ENCODE measurements at places on chromosomes 1 and 21.

GRCh38 chr1:102296116-102296515, 299.4 kb upstream of the OLFM3 start:
- no peak for DNase-seq

- DNase-seq, result no peak
Measured at GRCh38 chr1:228155596-228156514, 6.1 kb downstream of the GJC2 start.

DNA sequence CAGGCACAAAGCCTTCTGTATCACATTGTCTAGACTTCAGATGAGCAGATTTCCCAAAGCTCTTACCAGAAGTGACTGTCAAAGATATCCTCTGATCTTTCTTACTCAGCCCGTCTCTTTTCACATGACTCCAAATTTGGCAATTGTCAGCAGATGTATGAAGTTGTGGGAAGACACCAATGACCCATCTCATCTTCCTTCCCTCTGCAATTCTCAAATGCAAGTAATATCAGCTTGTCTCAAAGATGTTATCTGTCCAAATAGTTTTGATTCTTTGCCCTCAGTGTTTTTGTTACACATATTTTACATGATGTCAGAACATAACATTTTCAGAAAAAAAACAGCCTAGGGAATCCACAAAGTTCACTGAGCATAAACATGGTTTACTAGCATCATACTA, 45.1 kb upstream of the RGS2 start:
- DNase-seq, result no peak

GRCh38 chr1:231421546-231421970, 529 bp downstream of the EGLN1 start:
- DNase-seq, result peak; percentile 48

GRCh38 chr1:222090103-222090502, 348.2 kb upstream of the DUSP10 start:
- no peak for DNase-seq

GRCh38 chr1:3380469-3380868, 74.0 kb upstream of the ARHGEF16 start:
- no peak for DNase-seq

DNA sequence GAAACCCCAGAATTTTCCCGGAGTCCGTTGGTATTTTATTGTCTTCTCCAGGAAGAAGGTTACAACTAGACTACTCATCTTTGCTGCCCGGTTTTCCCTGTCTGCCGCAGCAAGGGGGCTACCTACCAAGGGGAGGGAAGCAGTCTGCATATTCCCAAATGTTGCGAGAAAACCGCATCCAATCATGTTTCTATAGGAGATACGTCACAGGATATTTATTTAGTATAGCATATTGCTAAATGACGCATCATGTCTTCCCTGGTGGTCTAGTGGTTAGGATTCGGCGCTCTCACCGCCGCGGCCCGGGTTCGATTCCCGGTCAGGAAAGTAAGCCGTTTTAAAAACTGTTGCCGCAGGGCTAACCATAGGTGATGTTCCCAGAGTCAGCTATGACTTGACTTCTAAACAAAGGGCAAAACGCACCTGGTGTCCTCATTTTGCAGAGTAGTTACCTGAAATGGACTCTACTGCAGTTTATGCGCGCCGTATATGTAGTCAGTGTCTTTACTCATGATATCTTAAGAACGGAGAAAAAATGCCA, 15.2 kb upstream of the ZNF692 start:
- DNase-seq, result peak; percentile 87

GRCh38 chr21:45839274-45839673, 142.3 kb upstream of the COL6A1 start:
- DNase-seq, result no peak

GRCh38 chr21:15221799-15222386, 157.1 kb upstream of the NRIP1 start:
- DNase-seq, result peak; percentile 50

GRCh38 chr1:41174170-41174569, 67.9 kb downstream of the SCMH1 start:
- DNase-seq, result no peak

GRCh38 chr1:231883382-231883781, 256.8 kb downstream of the DISC1 start:
- no peak for DNase-seq

DNA sequence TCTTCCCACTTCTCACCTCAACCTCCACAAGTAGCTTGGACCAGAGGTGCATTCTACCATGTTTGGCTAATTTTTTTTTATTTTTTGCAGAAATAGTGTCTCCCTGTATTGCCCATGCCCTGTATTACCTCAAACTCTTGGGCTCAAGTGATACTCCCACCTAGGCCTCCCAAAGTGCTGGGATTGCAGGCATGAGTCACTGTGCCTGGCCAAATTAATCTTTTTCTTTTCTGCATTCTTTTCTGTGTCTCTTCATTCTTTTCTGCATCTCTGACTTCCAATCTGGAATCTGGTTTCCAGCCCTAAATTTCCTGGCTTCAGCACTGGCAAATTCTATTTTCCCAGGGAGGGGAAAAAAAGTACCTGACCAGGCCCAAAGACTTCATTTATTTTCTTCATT, 31.2 kb upstream of the TACSTD2 start:
- no peak for DNase-seq

- no peak for DNase-seq
Measured at GRCh38 chr1:33797849-33798248, 66.0 kb upstream of the HMGB4 start.

DNA sequence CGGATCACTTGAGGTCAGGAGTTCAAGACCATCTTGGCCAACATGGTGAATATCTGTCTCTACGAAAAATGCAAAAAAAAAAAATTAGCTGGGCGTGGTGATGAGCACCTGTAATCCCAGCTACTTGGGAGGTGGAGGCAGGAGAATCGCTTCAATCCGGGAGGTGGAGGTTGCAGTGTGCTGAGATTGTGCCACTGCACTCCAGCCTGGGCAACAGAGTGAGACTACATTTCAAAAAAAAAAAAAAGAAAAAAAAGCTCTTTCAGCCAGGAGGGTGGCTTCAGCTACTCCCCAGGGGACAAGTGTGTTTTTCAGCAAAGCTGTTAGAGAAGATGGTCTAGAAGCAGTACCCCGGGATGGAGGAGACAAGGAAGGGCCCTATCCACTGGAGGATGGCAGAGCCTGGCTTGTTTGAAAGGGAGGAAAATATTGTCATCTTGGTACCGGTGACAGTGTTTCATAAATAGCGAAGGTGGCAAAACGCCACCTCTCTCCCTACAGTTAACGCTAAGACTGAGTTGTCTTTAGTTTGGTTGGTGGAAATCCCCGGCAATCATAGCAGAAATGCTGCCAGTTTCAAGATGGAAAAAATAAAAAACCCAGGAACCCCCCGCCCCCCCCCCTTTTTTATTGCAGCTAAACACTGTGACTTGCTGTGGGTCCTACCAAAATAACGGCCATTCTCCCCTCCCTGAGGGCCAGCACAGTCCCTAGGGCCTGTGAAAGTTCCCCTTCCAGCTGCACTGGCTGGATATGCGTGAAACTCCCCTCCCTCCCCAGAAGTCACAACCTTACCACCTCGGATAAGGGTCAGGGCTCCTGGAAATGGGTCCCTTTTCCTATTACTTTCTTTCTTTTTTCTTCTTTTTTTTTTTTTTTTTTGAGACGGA, 3.5 kb downstream of the PIK3CD start:
- no peak for DNase-seq

DNA sequence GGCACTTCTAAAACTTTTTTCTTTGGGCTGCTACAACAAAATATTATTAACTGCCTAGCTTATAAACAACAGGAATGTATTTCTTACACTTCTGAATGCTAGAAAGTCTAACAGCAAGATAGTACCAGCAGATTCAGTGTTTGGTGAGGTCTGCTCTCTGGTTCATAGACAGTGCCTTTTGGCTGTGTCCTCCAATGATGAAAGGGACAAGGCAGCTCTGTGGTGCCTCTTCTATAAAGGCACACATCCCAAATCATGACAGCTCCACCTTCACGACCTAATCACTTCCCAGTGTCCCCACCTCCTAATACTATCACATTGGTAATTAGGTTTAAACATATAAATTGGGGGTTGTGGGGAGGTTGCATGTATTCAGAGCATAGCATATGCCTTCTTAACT, 9.5 kb downstream of the CFH start:
- DNase-seq, result no peak

- no peak for DNase-seq
Measured at GRCh38 chr1:235105051-235106043, 23.3 kb downstream of the TOMM20 start.

DNA sequence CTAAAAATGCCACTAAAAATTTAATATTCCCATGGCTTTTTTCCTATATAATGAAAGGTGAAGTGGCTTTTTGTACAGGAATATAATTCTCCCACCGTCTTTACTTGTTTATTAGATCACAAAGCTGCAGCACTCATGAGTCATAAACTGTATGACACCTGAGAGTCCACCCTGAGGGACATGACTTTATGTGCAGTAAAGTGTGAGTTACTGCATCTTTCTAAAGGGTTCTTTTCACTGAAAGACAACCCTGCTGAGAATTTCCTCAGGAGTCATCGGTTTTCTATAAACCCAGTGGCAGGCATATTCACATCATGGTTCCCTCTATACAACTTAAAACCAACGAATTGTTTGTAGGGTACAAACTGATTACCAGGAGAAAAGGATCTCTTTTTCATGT, 77.4 kb downstream of the APP start:
- DNase-seq, result no peak

DNA sequence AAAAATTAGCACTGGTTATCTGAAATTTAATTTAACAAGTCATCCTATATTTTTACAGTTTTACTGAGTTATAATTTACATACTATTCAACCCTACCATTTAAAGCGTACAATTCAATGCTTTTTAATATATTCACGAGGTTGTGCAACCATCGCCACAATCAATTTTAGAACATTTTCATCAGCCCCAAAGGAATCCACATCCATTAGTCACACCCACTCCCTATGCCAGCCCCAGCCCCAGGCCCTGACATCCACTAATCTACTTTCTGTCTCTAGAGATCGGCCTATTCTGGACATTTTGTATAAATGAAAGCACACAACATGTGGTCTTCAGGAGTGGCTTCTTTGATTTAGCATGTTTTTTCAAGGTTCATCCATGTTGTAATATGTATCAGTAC, 134.7 kb downstream of the PSMG1 start:
- DNase-seq, result no peak

DNA sequence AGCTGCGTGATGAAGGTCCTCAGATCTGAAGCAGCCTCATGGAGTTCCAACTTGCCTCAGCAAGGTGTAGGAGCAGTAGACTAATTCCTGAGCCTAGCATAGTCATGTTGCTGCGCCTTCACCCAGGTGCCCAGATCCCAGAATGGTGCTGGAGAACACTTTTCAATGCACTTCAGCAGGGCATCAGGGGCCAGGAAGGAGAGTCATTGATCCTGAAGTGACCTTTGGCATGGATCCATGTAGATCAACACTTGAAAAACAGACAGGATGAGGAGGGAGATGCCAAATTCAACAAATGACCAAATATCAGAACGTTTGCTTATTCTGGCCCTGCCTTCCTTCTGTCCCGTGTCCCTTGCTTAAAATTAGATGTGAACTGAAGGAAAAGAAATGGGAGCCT, 91.9 kb downstream of the LEPR start:
- no peak for DNase-seq

- no peak for DNase-seq
Measured at GRCh38 chr1:245240648-245241165, 85.9 kb downstream of the KIF26B start.

DNA sequence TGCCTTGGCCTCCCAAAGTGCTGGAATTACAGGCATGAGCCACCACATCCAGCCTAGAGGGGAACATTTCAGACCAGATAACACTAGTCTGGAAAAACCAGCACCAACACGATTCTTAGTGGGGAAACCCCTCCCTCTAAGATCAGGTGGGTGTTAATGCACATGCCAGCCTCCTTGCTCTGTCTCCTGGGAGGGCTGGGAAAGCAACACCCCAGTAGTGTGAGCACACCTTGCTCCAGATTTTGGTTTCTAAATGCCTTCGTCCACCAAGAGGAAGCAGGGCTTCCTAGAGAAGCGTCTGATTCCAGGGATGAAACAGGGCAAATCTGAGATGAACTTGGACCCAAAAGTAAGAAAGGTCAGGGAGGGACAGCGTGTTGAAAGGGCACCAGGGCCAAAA, 2.2 kb upstream of the KRTAP10-4 start:
- DNase-seq, result no peak

- DNase-seq, result no peak
Measured at GRCh38 chr1:38677311-38677710, 182.3 kb downstream of the RRAGC start.

GRCh38 chr21:42567214-42567555, 53.5 kb downstream of the SLC37A1 start:
- DNase-seq, result no peak

DNA sequence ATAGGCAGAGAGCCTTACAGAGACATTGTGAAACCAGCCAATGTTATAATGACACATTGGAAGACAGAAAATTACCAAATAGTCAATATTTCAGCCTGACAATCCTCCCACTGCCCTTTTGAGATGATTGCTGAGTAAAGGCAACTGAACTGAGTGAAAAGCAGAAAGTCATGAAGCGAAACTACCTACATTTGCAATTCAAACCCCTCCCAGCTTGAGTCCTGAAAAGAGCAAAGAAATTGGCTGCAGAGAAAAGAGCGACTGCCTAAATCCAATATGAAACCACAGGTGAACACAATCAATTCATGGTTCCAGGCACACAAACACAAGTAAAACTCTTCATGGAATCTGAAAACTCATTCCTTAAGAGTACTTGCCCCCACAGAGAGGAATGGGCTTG, 143.4 kb upstream of the CHRM3 start:
- no peak for DNase-seq

- DNase-seq, result no peak
Measured at GRCh38 chr1:175920381-175920780, 177.0 kb upstream of the TNR start.

GRCh38 chr1:57934745-57935144, 510.9 kb upstream of the DAB1 start:
- no peak for DNase-seq

- no peak for DNase-seq
Measured at GRCh38 chr21:36804874-36805611, 106.1 kb downstream of the SIM2 start.

- DNase-seq, result no peak
Measured at GRCh38 chr1:175034775-175035174, 11.6 kb upstream of the MRPS14 start.

DNA sequence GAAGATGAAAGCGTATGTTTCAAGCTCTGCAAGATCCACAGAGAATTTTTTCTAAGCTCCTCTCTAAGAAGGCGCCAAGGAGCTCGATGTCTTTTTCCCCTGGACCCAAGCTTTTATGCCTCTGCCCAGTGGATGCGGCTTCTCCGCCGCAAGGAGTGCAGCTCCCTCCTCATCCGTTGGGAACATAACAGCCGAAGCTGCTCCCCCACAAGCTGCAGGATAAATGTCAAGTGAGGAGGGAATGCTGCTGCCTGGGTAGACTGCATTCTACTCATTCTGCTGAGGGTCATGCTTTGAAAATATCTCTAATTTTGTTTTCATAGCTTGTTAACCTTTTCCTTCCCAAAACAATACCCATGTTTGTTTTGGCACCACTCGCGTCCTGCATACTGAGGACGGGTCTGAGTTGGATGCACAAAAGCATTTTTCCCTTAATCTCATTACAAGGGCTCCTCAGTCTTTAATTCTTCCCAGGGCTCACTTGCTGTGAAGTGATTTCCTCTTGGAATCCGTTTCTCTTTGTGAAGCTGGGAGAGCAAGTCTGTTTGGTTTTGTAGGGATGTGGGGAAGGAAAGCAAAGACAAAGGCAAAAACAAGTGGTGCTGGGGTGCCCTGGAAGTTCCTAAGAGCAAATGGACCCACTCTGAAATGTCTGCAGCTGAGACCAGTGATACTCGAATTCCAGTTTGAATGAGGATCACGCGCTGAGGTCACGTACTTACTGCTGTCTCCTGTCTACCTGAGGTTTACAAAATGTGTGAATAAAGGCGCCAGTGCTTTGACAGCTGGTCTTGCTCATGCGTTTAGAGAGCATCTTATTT, 134.0 kb upstream of the IRF2BP2 start:
- no peak for DNase-seq
